ENCODE measurements at places on chromosomes 1 and 21. TPM values are rescaled to one million over a fixed set of nuclear protein-coding genes. Genes with fewer than 3 reads are reported as not detected.

The USP1 gene
- total RNA-seq = 42.9 TPM

The GPR137B gene
- 25.3 TPM for total RNA-seq

The URB2 gene
- total RNA-seq = 21.9 TPM

DNA sequence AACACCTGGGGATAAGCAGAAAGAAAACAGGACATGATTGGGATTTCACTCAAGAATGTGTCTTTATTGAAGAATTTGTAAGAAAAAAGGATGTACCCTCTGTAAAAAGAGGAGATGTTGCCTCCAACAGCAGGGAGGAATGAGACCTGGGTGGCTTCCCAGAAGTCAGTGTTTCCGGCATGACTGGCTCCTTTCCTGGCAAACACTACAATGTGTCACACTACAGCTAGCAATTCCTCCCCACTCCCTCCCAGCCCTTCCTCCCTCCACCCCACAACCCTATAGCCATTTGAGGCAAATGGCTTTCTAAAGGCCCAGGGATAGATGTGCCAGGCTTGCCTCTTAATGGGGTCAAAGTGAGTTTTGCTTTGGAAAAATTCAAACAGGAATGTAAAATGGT, 11.5 kb upstream of the COL8A2 start:
- peaks cover 19% of the 10 kb centered on the region for H3K36me3 ChIP-seq
- peaks cover 3% of the 10 kb centered on the region for H3K4me1 ChIP-seq
- no peak for DNase-seq
- H3K27me3 ChIP-seq = no peaks in the 10 kb centered on the region
- no peak overlapping the region for H3K4me3 ChIP-seq

- H3K36me3 ChIP-seq = no peaks in the 10 kb centered on the region
- peaks cover 18% of the 10 kb centered on the region for H3K4me1 ChIP-seq
- H3K27ac ChIP-seq = peak overlapping the region; percentile 60
- no peak overlapping the region for H3K4me3 ChIP-seq
- DNase-seq = no peak
These were observed 1.8 kb upstream of the LIN9 start for GRCh38 chr1:226310637-226311195.

DNA sequence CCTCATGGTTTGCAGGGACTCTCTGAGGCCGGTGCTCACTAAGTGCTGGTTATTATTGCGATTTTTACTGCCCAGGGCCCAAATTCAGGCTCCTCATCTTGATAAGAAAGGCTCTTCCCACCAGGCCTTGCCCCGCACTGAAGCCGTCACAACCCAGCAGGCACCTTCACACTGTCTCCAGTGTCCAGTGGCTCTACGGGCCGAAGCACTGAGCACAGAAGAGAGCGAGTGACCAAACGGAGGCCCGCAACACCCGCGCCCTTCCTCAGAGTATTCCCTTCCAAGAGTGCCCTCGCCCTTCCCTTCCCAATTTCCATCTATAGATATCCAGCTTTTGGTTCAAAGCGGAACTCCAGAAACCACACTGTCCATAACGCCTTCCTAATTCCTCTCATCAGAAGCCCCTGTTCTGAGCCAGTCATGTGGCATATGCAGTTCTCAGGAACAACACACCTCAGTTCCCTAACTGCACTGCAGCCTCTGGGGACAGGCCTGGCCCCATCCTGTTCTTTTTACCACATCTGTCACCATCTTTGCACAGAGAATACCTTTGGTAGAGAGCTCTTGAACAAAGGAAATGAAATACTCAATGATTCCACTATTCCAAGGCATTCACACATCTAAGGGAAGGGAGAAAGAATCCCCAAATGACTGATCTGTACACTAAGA, 15.1 kb downstream of the FALEC start:
- H3K36me3 ChIP-seq = no peaks in the 10 kb centered on the region
- no peaks in the 10 kb centered on the region for H3K27me3 ChIP-seq
- H3K4me1 ChIP-seq = no peaks in the 10 kb centered on the region
- no peak overlapping the region for H3K27ac ChIP-seq
- H3K4me3 ChIP-seq = no peak overlapping the region

GRCh38 chr1:78078358-78078757, 32.6 kb downstream of the GIPC2 start:
- no peaks in the 10 kb centered on the region for H3K4me1 ChIP-seq
- no peaks in the 10 kb centered on the region for H3K36me3 ChIP-seq
- H3K27me3 ChIP-seq = no peaks in the 10 kb centered on the region
- no peak for DNase-seq

GRCh38 chr1:181318022-181318857, 165.1 kb upstream of the CACNA1E start:
- no peak overlapping the region for H3K4me3 ChIP-seq
- H3K27me3 ChIP-seq = peaks cover 36% of the 10 kb centered on the region
- H3K4me1 ChIP-seq = no peaks in the 10 kb centered on the region
- H3K27ac ChIP-seq = no peak overlapping the region
- no peaks in the 10 kb centered on the region for H3K36me3 ChIP-seq
- no peak for DNase-seq

GRCh38 chr1:178323067-178323466, 173.7 kb downstream of the CLEC20A start:
- DNase-seq = no peak
- no peaks in the 10 kb centered on the region for H3K36me3 ChIP-seq
- no peaks in the 10 kb centered on the region for H3K27me3 ChIP-seq
- H3K4me1 ChIP-seq = no peaks in the 10 kb centered on the region

- H3K27ac ChIP-seq = no peak overlapping the region
- no peaks in the 10 kb centered on the region for H3K36me3 ChIP-seq
- no peaks in the 10 kb centered on the region for H3K27me3 ChIP-seq
- H3K4me1 ChIP-seq = no peaks in the 10 kb centered on the region
- no peak overlapping the region for H3K4me3 ChIP-seq
These were observed 22.9 kb downstream of the SYT14 start for GRCh38 chr1:209960926-209961325.
